ENCODE measurements at places on chromosomes 7 and 10. TPM values are rescaled to one million over a fixed set of nuclear protein-coding genes. Genes with fewer than 3 reads are reported as not detected.

Gene COPS6
- 95.0 TPM for total RNA-seq

Gene MCMBP
- total RNA-seq = 36.8 TPM

Gene GLUD1
- total RNA-seq = 88.5 TPM

Gene NXPH1
- total RNA-seq = not detected

Gene C1GALT1
- total RNA-seq = 33.7 TPM

Gene DOCK1
- 37.6 TPM for total RNA-seq

Gene IGFBP1
- total RNA-seq = not detected

Gene NUPR2
- total RNA-seq = 0.32 TPM

Gene CREB3L2
- 28.3 TPM for total RNA-seq

Gene FAM237B
- not detected for total RNA-seq

Gene CALHM1
- 0.04 TPM for total RNA-seq

DNA sequence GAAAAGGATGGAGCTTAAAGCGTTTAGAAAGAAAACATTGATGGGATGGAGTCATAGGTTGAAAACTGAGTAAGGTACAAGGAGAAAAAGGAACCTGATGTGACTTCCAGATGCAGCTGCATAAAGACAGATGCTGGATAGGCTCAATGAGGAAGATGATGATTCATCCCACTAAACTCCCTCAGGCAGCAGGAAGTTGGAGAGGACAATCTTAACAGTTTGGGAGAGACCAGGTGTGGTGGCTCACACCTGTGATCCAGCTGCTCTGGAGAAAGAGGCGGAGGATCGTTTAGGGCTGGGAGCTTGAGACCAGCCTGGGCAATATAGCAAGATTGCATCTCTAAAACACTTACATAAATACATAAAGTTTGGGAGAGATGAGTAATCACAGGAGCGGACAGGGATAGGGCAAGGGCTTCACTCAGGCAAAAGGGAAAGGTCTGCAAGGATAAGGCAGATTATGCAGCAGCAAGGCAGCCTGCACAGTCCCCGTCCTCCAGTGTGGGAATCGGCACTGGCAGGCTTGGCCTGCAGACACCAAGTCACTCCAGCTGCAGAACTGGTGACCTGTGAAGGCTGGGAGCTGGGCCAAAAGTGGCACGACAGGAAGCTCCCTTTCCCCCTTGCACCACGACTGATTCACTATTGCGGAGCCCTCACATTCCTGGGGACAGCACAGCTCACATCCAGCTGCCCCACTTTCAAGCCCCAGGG lies 438.5 kb downstream of the GRID1 start:
- ATAC-seq = peak; percentile 63

DNA sequence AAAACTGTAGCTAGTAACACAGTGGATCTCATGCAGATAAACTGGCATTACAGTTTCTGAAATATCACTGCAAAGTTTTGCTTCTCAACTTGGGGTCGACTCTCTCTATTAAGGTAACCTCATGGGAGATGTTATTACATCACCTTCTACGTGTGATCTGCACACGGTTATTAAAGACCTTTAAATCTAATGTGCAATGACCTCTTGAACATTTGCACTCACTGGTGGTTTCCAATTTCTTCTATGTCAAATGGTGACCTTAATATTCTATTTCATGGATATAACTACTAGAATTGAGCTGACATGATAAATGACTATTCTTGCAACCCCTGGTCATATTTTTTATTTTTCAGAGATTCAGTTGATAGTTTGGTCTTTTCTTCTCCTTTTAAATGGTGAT lies 191.3 kb downstream of the PPP1R3A start:
- no peak for ATAC-seq

- ATAC-seq = no peak
Measured at GRCh38 chr7:37069336-37069735, 345.0 kb upstream of the AOAH start.

- ATAC-seq = no peak
Measured at GRCh38 chr7:28371846-28372245, 40.5 kb upstream of the CREB5 start.

GRCh38 chr10:15719899-15720634 lies at the start of gene ITGA8:
TSS of gene ITGA8 (minus strand) at chr10:15719922. CDS start at chr10:15719771, 151 bp downstream.
- no peak for ATAC-seq

DNA sequence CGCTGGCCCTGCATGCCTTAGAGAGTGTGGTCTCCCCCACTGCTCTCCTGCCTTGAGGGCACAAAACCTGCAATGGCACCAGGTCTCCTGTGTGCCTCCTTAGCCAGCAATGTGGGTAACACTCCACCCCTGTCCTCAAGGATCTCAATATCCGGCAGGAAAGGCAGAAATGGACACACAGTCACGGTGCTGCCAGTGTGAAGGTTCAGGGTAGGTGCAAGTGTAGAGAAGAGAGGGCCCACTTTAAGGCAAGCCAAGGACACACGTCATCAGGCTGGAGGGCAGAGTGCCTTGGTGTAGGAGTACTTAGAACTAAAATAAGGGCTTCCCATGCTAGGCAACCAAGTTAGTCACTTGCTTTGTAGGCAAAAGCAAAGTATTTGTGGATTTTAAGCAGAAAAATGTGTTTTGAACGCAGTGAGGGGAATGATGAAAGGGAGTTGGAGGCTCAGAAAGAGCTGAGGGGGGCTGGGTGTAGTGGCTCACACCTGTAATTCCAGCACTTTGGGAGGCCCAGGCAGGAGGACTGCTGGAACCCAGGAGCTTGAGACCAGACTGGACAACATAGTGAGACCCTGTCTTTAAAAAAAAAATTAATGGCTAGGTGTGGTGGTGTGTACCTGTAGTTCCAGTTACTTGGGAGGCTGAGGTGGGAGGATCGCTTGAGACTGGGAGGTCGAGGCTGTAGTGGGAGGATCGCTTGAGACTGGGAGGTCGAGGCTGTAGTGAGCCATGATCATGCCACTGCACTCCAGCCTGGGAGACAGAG lies 152.8 kb downstream of the ARHGAP21 start:
- ATAC-seq = no peak

DNA sequence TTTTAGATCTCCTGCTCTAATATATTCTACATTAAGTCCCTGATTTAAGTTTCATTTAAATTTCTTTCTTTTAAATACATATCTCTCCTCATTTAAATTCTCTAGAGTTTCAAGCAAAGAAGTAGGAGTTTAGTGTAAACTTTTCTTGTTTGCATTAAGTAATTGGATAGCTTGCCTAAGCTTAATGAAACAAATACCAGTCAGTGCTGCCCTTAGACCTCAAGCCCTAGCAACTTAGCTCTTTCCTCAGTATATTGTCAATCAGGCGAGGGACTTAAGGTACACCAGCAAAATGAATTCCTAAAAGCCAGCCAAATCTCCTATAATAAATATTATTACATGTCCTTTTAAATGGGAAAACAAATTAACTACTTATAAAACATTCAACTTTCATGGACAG lies 101.5 kb downstream of the CHCHD3 start:
- no peak for ATAC-seq

GRCh38 chr10:26857991-26858706 lies 2.6 kb downstream of the ABI1 start:
- no peak for ATAC-seq

DNA sequence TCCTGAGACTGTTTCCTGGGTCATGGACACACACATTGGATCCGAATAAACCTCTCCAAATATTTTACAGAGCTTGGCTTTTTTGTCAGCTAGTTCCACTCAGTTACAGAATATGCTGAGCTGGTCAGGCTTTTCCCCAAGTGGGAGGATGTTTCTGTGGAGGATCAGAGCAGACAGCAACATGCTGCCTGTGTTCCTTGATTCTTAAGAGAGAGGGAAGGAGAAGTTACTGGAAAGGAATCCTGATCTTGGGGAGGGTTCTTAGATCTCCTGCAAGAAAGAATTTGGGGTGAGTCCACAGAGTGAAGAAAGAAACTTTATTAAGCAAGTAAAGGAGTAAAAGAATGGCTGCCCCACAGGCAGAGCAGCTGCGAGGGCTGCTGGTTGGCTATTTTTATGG lies 76.8 kb upstream of the RPA3 start:
- no peak for ATAC-seq

DNA sequence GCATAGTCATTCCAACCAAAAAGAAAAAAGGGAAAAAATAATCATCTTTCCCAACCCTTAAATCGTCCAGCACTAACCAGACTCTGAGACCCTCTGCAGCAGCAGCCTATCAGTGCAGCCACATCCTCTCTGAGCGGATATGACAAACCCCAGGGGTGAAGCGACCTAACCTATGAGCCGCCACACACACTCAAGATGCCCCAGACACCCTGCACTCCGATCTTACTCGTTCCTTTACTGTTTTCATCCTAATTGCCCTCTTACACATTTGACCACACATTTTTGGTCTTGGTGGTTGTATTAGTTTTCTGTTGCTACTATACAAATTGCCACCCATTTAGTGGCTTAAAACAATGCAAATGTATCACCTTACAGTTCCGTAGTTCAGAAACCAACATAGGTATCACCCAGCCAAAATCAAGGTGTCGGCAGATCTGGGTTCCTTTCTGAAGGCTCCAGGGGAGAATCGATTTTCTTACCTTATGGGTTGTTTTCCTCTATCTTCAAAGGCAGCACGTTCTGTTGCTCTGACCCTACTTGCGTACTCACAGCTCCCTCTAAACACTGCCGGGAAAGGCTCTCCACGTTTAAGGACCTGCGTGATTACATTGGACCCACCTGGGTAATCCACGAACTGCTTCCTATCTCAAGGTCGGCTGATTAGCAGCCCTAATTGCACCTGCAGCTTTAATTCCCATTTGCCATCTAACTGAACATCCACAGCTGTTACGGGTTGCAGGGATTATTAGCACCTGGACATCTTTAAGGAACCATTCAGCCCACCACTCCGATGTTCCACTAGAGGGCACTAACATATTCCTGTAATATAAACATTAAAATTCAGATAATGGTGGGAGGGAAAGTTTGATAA lies 37.3 kb upstream of the PRSS1 start:
- no peak for ATAC-seq

DNA sequence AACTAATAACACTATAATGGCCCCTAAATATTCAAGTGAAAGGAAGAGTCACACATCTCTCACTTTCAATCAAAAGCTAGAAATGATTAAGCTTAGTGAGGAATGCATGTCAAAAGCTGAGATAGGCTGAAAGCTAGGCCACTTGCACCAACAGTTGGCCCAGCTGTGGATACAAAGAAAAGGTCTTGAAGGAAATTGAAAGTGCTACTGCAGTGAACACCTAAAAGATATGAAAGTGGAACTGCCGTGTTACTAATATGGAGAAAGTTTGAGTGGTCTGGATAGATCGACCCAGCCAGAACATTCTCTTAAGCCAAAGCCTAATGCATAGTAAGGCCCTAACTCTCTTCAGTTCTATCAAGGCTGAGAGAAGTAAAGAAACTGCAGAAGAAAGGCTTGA lies 12.1 kb upstream of the SNX13 start:
- no peak for ATAC-seq

GRCh38 chr10:79052291-79053080 lies 16.3 kb upstream of the ZMIZ1 start:
- no peak for ATAC-seq

DNA sequence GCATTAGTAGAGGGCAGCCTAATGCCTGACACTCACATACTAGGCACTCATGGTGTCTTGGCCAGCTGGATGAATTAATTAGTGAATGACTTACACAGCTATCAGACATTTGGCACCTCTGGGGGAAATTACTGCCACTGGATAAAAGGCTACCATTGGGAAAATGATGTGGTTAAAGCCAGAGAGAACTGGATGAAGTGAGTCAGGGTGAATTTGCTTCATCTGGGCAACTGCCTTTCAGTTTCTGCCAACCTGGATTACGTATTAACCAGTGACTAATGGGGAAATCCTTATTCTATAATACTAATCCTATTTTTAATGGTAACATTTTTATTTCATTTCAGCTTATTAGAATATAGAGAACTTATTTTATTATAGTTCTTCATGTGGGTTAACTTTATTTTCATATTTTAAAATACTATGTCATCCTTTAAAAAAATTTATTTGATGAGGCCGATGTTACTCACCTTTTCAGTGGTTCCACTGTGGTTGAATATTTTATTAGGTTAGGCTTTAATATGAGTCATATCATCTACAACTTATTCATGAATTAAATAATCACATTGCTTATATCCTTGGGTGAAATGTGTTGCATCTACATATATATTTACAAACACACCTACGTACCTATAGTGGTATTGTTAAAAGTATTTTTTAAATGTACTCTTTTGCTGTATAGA lies 85.6 kb upstream of the CAPZA2 start:
- peak; percentile 82 for ATAC-seq

GRCh38 chr7:143131781-143132180 lies at the start of gene PIP:
TSS of gene PIP (plus strand) at chr7:143132077. CDS start at chr7:143132117, 40 bp downstream.
- ATAC-seq = no peak

DNA sequence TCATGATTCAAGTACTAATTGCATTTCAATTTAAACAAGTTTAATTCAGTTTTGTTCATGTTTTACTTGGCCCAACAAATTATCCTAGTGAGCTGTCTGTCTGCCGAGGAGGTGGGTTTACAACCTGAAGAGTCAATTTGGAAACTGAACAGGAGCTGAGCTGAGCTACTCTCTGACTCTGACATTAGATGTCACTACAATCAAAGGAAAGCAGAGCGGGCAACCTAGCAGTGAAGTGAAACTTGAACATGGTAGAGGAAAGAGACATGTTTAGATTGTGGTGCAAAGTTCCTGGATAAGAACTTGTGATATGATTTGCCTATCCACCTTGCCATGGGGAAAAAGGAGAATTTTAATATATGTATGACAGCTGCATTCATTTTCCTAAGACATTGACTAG lies 9.6 kb upstream of the AGR3 start:
- ATAC-seq = peak; percentile 69

GRCh38 chr10:81031774-81032173 lies 494.1 kb downstream of the SH2D4B start:
- ATAC-seq = no peak
